Thyroid gland (tissue), 4 donors: ENCODE measurements at places on chromosomes 7 and 10. TPM values are rescaled to one million over a fixed set of nuclear protein-coding genes. Genes with fewer than 3 reads are reported as not detected.

PTPRN2 gene
- total RNA-seq: 4.2 TPM

CNTNAP2 gene
- total RNA-seq: 0.33 TPM

ZNF425 gene
- total RNA-seq: 3.3 TPM

TMEM178B gene
- total RNA-seq: 49.9 TPM

PNLIPRP3 gene
- total RNA-seq: not detected

GIMAP8 gene
- 34.5 TPM for total RNA-seq

FGFBP3 gene
- 1.9 TPM for total RNA-seq

GAD2 gene
- not detected for total RNA-seq

GRCh38 chr7:50353894-50354595 is 49.5 kb downstream of the IKZF1 start:
- no peak for DNase-seq
- no peak overlapping the region for H3K27ac ChIP-seq
- no peaks in the 10 kb centered on the region for H3K27me3 ChIP-seq
- H3K4me3 ChIP-seq: no peak overlapping the region
- H3K4me1 ChIP-seq: no peaks in the 10 kb centered on the region

GRCh38 chr10:124955243-124955642 is 13.3 kb downstream of the ZRANB1 start:
- no peak overlapping the region for H3K27ac ChIP-seq
- H3K36me3 ChIP-seq: no peaks in the 10 kb centered on the region
- H3K4me1 ChIP-seq: peaks cover 8% of the 10 kb centered on the region
- no peak overlapping the region for H3K4me3 ChIP-seq

DNA sequence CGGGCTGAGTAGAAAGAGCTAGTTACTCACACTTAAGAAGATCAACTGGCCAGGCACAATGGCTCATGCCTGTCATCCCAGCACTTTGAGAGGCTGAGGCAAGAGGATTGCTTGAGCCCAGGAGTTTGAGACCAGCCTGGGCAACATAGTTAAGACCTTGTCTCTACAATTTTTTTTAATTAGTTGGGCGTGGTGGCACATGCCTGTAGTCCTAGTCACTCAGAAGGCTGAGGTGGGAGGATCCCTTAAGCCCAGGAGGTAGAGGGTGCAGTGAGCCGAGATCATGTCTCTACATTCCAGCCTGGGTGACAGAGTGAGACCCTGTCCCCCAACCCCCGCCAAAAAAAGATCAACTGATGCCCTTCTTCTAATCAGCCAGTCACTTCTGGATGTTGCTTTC is 74.6 kb upstream of the ATP6V0A4 start:
- no peak overlapping the region for H3K4me3 ChIP-seq
- DNase-seq: no peak
- H3K27me3 ChIP-seq: no peaks in the 10 kb centered on the region
- no peaks in the 10 kb centered on the region for H3K36me3 ChIP-seq

DNA sequence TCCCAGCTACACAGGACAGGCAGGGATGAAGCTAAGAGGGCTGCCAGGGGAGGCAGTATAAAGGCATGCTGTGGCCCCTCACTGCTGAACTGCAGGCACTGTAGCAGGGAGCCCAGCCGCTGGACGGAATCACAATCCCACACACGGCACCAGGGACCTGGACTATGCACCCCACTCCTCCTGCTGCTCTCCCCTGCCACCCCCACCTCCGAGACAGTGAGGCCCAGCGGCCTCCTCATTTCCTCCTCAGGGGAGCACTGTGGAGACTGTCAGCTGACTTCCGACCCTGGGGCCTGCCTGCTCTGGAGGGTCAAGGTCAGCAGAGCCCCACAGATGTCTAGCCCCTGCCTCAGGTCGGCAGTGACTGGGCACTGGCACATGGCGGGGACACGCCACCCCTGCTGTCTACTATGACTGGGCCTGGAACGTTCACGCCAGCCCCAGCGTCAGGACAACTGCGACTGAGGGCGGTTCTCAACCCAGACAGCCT is 92.7 kb downstream of the FAM53B start:
- peaks cover 86% of the 10 kb centered on the region for H3K4me1 ChIP-seq
- no peaks in the 10 kb centered on the region for H3K36me3 ChIP-seq
- H3K4me3 ChIP-seq: no peak overlapping the region
- H3K27ac ChIP-seq: peak overlapping the region; percentile 76

- no peaks in the 10 kb centered on the region for H3K27me3 ChIP-seq
- no peak overlapping the region for H3K4me3 ChIP-seq
- DNase-seq: peak; percentile 51
- peaks cover 38% of the 10 kb centered on the region for H3K4me1 ChIP-seq
- H3K36me3 ChIP-seq: no peaks in the 10 kb centered on the region
Observed at GRCh38 chr10:31359979-31360378, 41.0 kb downstream of the ZEB1 start.

DNA sequence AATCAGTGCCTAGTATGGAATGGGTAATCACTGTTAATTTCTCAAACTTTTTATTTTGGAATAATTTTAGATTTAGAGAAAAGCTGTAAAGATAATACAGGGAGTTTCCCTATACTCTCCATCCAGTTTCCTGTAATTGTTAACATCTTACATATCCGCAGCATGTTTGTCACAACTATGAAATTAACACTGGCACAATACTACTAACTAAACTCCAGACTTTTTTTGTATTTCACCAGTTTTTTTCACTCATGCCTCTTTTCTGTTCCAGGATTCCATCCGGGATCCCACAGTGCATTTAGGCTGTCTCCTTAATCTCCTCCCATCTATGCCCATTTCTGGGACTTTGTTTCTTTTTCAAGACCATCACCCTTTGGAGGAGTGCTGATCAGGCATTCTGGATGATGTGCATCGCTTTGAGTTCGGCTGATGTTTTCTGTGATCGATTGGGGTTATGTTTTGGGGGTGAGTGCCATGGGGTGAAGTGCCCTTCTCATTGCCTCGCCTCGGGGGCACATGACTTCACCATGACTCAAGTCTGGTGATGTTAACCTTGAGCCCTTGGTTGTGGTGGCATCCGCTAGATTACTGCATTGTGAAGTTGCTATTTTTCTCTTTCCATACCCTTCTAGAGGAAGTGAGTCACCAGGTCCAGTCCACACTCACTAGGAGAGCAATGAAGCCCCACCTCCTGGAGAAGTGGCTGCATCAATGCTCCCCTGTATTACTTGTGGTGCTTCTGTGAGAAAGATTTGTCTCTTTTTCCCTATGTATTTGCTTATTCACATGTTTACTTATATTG is 43.9 kb upstream of the GRB10 start:
- no peak overlapping the region for H3K4me3 ChIP-seq
- H3K27ac ChIP-seq: no peak overlapping the region
- no peaks in the 10 kb centered on the region for H3K27me3 ChIP-seq
- H3K4me1 ChIP-seq: no peaks in the 10 kb centered on the region
- DNase-seq: no peak
- no peaks in the 10 kb centered on the region for H3K36me3 ChIP-seq

- H3K36me3 ChIP-seq: no peaks in the 10 kb centered on the region
- no peak overlapping the region for H3K27ac ChIP-seq
- no peaks in the 10 kb centered on the region for H3K27me3 ChIP-seq
- no peaks in the 10 kb centered on the region for H3K4me1 ChIP-seq
- H3K4me3 ChIP-seq: no peak overlapping the region
- no peak for DNase-seq
Observed at GRCh38 chr7:112533591-112533990, 52.8 kb downstream of the LSMEM1 start.

- no peak for DNase-seq
- H3K36me3 ChIP-seq: no peaks in the 10 kb centered on the region
- no peaks in the 10 kb centered on the region for H3K27me3 ChIP-seq
- H3K4me3 ChIP-seq: no peak overlapping the region
- H3K4me1 ChIP-seq: no peaks in the 10 kb centered on the region
Observed at GRCh38 chr10:80672613-80673012, 134.9 kb downstream of the SH2D4B start.

- no peak overlapping the region for H3K4me3 ChIP-seq
- no peak for DNase-seq
- no peaks in the 10 kb centered on the region for H3K27me3 ChIP-seq
- no peak overlapping the region for H3K27ac ChIP-seq
- H3K4me1 ChIP-seq: no peaks in the 10 kb centered on the region
Observed at GRCh38 chr7:3282457-3282856, 18.6 kb upstream of the SDK1 start.

DNA sequence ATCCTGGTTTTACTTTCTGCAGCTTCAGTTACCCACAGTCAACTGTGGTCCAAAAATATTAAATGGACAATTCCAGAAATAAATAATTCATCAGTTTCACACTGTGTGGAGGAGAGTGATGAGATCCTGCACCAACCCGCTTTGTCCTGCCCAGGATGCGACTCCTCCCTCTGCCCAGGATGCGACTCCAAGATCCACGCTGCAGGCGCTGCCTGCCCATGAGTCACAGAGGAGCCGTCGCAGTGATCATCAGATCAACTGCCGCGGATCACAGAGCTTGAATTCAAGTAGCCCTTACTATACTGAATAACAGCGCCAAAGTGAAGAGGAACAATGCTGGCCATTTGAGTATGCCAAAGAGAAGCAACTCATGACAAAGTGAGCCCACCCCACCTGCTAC is 61.5 kb downstream of the GRB10 start:
- no peak overlapping the region for H3K4me3 ChIP-seq
- H3K27ac ChIP-seq: no peak overlapping the region
- peaks cover 16% of the 10 kb centered on the region for H3K4me1 ChIP-seq
- H3K36me3 ChIP-seq: no peaks in the 10 kb centered on the region
- DNase-seq: no peak

DNA sequence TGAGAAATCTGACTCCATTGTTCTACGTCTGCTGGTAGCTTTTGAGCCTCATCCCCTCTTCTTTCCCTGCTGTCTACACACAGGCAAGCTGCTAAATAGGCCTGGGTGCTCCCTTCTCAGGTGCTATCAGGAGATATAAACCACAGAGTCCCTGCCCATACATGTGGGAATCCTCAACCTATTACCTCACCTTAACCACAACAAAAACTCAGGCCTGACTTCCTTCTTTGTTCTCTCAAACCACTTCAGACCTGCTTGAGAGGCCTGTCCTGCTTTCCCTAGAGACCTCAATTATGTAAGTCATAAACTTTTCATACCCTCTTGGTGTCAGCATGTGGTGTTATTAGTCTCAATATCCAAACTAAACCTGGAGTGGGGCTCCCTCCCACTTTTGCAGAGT is 75.0 kb upstream of the MAGI2 start:
- no peak for DNase-seq
- no peak overlapping the region for H3K27ac ChIP-seq
- H3K4me3 ChIP-seq: no peak overlapping the region
- H3K27me3 ChIP-seq: no peaks in the 10 kb centered on the region

- H3K27ac ChIP-seq: no peak overlapping the region
- no peak for DNase-seq
- no peaks in the 10 kb centered on the region for H3K27me3 ChIP-seq
- no peaks in the 10 kb centered on the region for H3K4me1 ChIP-seq
Observed at GRCh38 chr7:150311146-150311545, 12.0 kb upstream of the LRRC61 start.

DNA sequence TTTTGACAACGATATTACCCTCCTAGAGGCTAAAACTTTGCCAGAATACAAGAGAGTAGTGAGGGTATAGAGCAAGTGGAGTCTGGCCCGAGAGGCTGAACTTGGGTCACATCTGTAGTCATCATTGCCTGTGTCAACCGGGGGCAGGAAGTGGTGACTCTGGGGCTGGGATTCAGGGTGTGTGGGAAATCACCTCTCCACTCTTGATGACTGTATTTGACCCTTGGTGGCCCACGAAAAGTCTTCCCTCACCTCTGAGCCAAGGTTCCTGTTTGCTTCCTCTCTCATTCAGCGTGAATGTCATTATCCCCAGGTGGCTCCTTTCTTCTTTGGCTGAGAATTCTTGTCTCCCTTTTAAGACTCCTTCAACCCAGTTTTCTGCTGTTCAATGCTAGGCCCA is 240.4 kb downstream of the ABCA13 start:
- H3K4me3 ChIP-seq: no peak overlapping the region
- no peak overlapping the region for H3K27ac ChIP-seq
- H3K36me3 ChIP-seq: no peaks in the 10 kb centered on the region
- H3K27me3 ChIP-seq: no peaks in the 10 kb centered on the region

DNA sequence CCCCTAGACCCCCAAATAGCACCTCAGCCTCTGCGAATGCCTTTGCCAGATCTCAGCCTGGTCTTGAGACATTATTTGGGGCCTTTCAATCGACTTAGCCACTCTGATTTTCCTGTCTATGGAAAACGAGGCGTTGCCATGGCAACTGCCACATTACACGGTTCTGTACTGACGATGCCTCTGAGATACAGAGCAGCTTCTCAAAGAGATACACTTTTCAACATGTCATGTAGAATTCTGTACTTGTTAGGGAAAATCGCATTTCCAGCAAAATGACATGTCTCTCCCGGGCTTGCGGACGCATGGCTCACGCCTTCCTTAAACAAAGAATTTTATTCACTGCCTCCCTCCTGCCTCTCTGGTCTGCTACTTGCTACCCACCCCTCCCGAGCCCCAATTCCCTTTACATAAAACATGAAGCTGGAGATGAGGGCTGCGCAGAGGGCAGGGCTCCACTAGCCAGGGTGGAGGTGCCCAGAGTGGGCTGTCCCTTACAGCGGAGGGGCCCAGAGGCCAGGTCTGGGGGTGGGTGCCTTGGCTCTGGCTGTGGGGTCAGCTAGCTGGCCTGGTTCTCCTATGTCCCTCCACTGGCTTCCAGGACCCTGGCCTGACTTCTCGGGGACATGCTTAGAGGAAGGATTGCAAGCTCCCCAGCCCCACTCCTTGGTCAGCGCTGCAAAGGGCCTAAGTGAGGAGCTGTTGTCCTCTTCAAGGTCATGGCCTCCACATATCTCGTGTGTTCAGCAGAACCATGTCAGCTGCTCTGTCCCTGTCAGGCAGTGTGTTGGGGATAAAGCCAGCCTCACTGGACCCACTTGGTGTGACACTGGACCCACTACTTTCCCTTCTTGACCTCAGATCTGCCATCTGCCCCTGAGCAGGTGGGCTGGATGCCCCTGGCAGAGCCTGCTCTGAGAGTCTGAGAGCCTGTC is 342.5 kb downstream of the RPS24 start:
- H3K4me3 ChIP-seq: no peak overlapping the region
- no peaks in the 10 kb centered on the region for H3K4me1 ChIP-seq
- DNase-seq: no peak

GRCh38 chr10:123685260-123685659 is 19.1 kb downstream of the GPR26 start:
- no peak for DNase-seq
- no peak overlapping the region for H3K27ac ChIP-seq
- no peaks in the 10 kb centered on the region for H3K27me3 ChIP-seq
- H3K36me3 ChIP-seq: no peaks in the 10 kb centered on the region

- no peak overlapping the region for H3K27ac ChIP-seq
- no peaks in the 10 kb centered on the region for H3K27me3 ChIP-seq
- no peak overlapping the region for H3K4me3 ChIP-seq
- no peak for DNase-seq
- no peaks in the 10 kb centered on the region for H3K36me3 ChIP-seq
- peaks cover 20% of the 10 kb centered on the region for H3K4me1 ChIP-seq
Observed at GRCh38 chr10:88121361-88121760, 257.9 kb downstream of the PTEN start.

GRCh38 chr7:52436278-52436677 is 599.2 kb upstream of the POM121L12 start:
- H3K27me3 ChIP-seq: no peaks in the 10 kb centered on the region
- H3K4me1 ChIP-seq: no peaks in the 10 kb centered on the region
- H3K27ac ChIP-seq: no peak overlapping the region
- no peak overlapping the region for H3K4me3 ChIP-seq

- H3K27ac ChIP-seq: peak overlapping the region; percentile 15
- H3K4me3 ChIP-seq: no peak overlapping the region
- H3K36me3 ChIP-seq: no peaks in the 10 kb centered on the region
Observed at GRCh38 chr10:121332829-121333765, 265.1 kb downstream of the FGFR2 start.

GRCh38 chr10:49335364-49335972 is 36.5 kb downstream of the C10orf71 start:
- no peak overlapping the region for H3K27ac ChIP-seq
- H3K4me3 ChIP-seq: no peak overlapping the region
- no peak for DNase-seq

- DNase-seq: no peak
- H3K4me1 ChIP-seq: no peaks in the 10 kb centered on the region
- H3K27ac ChIP-seq: no peak overlapping the region
- no peak overlapping the region for H3K4me3 ChIP-seq
- H3K36me3 ChIP-seq: no peaks in the 10 kb centered on the region
Observed at GRCh38 chr7:32364581-32364980, 125.6 kb downstream of the LSM5 start.
